Effector CD8-positive, alpha-beta T cell (primary cell): ENCODE measurements at places on chromosomes 16 and 17.

GRCh38 chr16:2927010-2927646, 15.4 kb downstream of the FLYWCH1 start:
- peak; percentile 82 for DNase-seq

DNA sequence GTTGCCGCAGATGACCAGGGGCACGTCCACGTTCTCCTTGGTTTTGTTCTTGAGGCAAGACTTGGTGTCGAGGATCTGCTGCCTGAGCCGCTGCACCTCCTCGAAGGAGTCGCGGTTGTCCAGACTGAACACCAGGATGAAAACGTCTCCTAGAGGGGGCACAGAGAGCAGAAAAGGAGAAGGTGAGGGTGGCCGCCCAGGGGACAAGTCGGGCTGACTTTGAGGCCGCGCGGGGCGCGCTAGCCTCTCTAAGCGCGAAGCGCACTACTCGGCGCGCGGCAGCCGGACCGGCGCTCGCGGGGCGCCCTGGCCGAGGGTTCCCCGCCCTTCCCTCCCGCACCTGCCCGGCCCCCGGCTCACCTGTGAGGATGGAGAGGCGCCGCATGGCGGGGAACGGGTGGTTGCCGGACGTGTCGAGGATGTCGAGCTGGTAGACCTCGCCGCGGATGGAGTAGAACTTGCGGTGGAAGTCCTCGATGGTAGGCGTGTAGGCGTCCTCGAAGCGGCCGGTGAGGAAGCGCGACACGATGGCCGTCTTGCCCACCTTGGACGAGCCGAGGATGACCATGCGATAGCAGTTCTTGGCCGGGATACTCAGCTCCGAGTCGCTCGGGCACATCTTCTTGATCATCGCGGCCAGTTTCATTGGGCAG, 533 bp downstream of the RASD1 start:
- no peak for DNase-seq

- no peak for DNase-seq
Measured at GRCh38 chr16:560701-561412, 663 bp downstream of the PRR35 start.

- DNase-seq = no peak
Measured at GRCh38 chr17:82399041-82399441, 19.1 kb upstream of the HEXD start.

- DNase-seq = no peak
Measured at GRCh38 chr16:85206472-85207356, 94.4 kb upstream of the CIBAR2 start.

DNA sequence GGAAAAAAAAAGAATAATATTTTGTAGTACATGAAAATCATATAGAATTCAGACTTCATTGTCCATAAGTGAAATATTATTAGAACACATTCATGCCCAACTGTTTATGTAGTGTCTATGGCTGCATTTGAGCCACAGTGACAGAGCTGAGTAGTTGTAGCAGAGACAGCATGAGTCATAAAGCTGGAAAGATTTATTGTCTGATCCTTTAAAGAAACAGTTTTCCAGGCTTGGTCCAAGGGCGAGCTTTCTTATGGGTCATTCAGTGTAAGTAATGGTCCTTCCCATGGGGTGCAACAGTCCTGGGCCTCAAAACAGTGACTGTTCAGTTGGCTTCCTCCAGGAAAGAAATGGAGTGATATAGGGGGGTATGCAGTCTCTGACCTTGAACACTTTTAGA, 260.2 kb downstream of the HS3ST4 start:
- DNase-seq = no peak

DNA sequence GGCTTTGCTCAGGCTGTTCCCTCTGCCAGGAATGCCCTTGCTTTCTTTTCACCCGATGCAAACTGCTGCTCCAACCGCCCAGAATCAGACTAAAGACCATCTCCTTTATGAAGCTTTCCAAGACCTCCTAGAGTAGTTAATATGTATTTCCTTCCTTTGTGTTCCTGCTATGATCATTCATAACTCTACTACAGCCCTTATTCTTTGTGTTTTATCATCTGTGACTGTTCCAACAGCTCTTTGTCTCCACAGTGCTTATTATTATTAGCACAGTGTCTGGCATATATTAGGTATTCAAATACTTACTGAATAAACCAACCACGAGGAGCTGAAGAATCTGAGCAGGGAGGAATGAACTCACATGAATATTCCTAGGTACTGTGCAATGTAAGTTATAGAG, 7.6 kb downstream of the PSME3IP1 start:
- DNase-seq = no peak

DNA sequence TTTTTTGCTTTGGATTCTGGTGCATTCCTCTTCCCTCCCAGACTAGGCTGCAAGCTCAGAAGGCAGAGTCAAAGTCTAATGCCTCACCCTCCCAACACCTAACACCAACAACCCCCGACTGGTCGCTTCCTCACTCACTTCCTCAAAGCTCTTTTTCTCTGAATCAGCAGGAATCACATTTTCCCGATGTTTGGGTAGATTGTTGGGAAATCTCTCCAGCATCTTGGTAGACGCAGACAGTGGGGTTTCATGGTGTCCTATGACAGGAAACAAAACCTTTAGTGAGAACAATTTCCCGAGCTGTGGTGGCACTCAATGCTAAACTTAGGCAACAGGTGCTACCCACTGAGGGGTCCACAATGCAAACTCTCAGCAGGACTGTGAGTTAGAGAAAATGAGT, 39.9 kb upstream of the ICAM2 start:
- no peak for DNase-seq

DNA sequence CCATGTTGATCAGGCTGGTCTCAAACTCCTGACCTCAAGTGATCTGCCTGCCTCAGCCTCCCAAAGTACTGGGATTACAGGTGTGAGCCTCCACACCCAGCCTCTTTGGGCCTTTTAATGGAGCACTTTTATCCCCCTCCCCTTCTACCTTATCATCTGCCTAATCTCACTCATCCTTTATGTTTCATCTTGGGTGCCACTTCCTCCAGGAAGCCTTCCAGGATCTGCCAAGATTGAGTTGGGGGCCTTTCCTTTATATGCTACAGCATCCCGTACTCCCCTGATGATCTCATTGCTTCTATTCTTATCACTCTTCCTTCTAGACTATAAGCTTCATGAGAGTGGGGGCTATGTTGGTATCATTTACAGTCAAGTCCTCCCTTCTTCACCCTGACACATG, 192.8 kb upstream of the WSCD1 start:
- DNase-seq = no peak

DNA sequence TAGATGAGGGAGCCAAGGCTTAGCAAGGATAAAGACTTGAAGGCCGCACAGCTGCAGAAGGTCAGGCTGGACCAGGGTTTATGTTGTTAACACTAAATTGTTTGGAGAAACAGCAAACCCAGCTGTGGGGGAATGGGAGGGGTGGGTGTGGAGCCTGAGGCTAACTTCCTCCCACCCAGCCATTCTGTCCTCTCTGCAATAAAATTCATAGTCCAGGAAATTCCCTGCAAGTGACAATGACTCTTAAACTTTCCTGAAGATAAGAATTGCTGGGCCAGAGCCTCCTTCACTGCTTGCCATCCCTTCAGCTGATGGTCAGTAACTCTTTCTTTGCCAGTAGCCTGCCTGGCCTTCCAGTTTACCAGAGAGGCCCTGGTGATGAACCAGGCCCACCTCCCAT, 19.4 kb upstream of the ATP5MC1 start:
- DNase-seq = no peak

GRCh38 chr17:43434902-43435319, 36.1 kb downstream of the ARL4D start:
- no peak for DNase-seq

DNA sequence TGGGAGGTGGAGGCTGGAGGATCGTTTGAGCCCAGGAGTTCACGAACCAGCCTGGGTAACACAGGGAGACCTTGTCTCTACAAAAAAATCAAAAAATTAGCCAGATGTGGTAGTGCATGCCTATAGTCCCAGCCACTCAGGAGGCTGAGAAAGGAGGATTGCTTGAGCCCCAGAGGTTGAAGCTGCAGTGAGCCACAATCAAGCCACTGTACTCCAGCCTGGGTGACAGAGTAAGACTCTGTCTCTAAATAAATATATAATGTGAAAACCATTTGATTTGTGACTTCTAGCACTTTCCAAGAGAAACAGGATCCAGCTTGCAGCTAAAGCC, 459.1 kb downstream of the SOX9 start:
- no peak for DNase-seq

- peak; percentile 22 for DNase-seq
Measured at GRCh38 chr17:43906951-43907424, 348 bp downstream of the MPP2 start.
